CD4-positive, alpha-beta T cell treated with Interleukin-6 at 100 ng/mL for 8 hours (primary cell): ENCODE measurements at places on chromosomes 3 and 15.

DNA sequence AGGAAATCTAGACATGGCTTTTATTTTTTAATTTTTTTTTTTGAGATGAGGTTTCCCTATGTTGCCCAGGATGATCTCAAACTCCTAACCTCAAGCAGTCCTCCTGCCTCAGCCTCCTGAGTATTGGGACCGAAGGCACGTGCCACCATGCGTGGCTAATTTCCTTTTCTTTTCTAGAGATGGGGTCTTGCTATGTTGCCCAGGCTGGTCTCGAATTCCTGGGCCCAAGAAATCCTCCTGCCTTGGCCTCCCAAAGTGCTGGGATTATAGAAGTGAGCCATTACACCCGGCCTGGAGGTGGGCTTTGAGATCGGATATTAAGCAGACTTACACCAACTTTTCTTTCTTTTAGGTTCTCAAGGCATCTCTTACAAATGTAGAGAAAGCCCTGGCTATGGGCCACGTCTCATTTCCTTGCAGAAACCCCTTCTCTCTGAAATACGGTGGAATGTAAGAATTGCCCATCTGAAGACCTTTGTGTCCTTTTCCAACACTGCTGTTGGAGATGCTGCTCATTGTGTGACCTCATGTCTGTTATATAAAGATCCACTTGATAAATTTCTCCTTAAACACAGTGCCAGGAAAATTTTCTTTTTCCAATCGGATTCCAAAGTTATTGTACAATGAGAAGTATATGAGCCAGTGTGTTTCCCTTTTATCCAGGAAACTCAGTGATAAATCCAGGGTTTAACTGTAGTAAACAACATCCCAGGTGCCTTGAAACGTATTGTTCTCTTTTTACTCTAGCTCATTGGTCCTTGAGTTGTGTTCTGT is 36.8 kb upstream of the CFAP161 start:
- no peak for DNase-seq

DNA sequence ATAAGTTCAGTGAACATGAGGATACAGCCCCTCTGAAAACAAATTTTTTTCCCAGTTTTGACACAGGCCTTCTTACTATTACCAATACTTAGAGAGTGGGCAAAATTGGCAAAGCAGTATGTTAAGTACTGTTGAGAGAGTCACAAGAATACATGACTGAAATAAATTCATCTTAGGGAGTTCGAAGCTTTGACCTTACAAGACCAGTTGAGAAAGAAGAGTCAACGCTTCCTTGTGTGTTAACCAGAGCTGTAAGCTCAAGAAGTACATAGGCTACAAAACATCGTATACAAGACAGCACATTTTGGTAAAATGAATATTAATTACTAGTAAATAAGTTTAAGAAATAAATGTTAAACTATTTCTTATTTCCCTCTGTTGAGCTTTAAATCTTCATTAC is 164.4 kb upstream of the RORA start:
- no peak for DNase-seq

GRCh38 chr15:92149029-92149428 is 244.7 kb upstream of the ST8SIA2 start:
- DNase-seq, result no peak

- DNase-seq, result no peak
Measured at GRCh38 chr15:101675796-101676582, 23.8 kb upstream of the TM2D3 start.

DNA sequence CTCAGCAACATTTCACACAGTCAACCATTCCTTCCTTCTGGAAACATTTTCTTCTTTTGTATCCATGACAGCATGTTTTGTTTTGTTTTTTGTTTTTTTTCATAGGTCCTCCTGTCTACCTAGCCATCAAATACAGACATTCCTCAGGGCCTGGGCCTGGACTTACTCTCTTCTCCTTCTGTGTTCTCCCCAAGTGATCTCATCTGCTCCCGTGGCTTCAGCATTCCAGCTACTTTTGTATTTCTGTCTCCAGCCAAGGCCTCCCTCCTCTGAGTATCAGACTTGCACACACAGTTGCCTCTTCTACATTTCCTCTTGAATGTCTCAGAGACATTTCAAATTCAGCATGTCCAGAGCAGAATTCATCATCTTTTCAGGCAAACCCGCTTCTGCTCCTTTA is 82.4 kb downstream of the HCN4 start:
- no peak for DNase-seq

GRCh38 chr3:188439080-188439479 is 285.1 kb downstream of the LPP start:
- peak; percentile 54 for DNase-seq

GRCh38 chr15:100201376-100202280 is 140.1 kb downstream of the ADAMTS17 start:
- DNase-seq, result no peak

GRCh38 chr3:66756468-66757036 is 241.6 kb upstream of the KBTBD8 start:
- no peak for DNase-seq

- DNase-seq, result no peak
Measured at GRCh38 chr3:43432462-43432861, 146.1 kb downstream of the SNRK start.

GRCh38 chr15:62913246-62913645 is 129.3 kb upstream of the TPM1 start:
- DNase-seq, result no peak

DNA sequence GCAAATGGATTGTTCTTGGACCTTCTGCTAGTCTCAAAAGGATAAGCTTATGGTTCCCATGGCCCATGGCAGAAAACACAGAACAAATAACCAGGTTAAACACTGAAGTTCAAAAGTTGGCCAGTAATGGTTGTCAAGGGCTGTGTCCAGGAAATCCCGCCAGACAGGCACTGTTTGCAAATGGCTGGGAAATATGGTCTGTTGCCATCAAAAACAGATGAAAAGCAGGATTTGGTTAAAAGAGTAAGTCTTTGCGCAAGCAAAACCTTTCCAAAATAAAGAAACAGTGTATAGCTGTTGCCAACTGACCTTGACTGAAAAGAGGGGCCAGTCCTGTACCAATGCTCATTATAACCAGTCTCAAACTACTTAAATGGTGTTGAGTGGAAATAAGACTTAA is 58.6 kb downstream of the WWTR1 start:
- no peak for DNase-seq

DNA sequence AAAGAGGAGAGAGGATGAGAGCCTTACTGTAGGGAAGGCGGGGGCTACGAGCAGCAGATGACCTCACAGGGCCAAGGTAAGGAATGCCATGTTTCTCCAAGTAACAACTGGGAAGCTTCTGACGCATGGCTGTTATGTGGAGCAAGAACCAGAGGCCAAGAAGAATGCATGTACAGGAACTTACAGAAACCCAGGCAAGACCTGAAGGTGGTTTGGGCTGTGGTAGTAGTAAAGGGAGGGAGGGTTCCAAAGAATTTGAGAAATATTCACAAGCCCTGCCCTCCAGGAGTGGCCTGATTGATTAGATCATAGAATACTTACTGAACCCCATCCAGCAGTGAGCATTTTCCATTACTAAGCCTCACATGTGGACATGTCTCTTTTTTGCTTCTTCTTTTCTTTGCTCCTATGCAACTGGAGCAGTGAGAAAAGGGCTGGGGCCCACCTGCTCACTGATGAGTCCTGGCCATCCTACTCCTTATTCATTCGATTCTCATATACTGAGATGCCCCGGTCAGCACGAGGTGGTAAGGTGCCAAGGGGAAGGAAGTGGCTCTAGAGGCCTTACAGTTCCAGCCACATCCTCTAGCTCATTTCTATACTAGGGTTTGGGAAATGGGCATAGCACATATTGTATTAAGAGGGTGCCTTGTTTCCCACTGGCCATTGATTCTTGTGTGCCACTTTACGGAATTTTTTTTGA is 8.3 kb upstream of the SLC12A8 start:
- no peak for DNase-seq

DNA sequence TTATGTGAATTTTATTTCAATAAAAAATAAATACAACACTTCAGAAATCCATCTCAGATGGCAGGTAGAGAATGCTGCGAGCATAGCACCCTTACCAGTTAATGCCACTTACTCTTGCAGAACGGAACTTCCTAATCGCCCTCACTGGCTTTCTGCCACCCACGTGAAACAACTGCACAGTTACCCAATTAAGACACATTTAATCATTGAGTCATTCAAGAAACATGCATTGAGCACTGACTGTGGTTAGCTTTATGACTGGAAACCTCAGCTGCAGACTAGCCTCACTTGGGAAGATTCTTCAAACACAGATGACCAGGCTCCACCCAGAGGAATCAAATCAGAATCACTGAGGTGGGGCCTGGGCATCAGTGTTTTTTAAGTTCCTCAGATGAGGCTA is 5.6 kb upstream of the MFGE8 start:
- no peak for DNase-seq

DNA sequence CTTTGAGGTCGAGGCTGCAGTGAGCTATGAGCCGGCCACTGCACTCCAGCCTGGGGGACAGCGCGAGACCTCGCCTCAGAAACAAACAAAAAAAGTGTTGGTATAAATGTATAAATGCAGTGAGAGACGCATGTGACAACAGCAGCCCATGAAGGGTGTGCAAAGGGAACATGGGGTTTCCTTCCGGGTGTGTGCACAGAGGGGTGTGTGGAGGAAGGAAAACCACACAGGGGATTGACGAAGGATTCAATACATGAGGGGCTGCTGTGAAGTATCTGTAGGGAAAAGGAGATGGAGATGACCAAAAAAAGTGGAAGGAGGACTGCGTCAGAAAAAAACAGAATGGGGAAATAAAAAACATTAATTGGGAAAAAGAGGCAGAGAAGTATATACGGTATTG is 1.1 kb downstream of the MTFMT start:
- no peak for DNase-seq

DNA sequence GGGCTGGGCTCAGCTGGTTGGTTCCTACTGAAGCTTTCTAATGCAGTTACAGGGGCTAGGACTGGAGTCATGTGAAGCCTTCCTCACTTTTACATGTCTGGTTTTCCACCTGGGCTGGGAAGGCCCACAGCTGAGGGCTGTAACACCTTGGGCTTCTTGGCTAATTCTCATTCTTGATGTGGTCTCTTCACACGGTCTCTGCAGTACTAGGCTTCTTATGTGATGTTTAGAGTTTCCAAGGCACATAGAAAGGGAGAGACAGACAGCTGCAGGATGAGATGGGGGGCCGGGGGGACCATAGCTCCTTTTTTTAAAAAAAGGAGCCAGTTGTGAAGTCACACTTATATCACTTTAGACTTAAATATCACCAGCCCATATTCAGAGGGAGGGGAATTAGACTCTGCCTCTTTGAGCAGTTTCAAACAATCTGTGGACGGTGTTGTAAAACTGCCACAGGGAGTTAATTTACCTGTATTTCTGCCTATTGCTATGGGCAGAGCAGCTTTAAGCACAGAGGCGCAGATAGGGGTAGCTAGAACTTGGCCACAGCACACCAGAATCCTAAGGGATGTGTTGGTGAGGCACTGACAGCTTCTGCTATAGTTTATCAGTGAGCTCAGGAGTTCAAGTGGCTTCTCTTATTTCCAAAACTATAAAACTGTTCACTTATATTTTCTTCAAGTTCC is 46.7 kb downstream of the NKIRAS1 start:
- no peak for DNase-seq

DNA sequence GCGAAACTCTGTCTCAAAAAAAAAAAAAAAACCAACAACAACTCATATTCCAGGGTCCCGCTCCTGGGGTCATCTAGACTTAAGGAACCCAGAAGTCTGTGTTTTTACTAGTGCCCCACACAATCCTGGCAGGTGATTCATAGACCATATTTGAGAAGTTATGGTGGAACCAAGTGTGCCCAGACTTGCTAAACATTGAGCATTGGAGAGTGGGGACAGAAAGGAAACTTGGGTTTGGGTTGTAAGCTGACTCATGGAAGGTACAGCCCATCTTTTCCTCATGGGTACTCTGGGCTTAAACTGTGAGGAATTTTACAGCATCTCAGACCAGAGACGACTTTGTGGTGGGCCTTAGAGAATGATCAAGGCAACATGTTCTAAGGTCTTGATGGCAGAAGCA is 18.3 kb upstream of the IGF2BP2 start:
- no peak for DNase-seq

- no peak for DNase-seq
Measured at GRCh38 chr3:123621186-123621849, 36.5 kb upstream of the HACD2 start.

GRCh38 chr3:102521246-102521645 is 86.4 kb downstream of the ZPLD1 start:
- no peak for DNase-seq

DNA sequence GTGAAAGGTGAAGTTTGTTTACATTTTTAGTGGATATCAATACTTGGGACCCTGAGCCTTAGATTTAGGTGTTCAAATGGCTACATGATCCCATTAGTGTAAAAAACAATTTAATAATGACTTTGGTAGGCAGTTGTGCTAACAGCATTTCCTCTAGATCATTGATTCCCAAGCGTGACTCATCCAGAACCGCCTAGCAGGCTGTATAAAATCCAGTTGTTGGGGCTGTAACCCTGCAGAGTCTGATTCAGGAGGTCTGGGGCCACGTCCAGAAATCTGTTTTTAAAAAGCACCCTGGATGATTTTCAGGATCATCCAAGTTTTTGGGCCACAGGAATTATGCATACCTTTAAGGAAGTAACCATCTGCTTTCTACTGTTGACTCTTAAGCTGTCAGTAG is 156.4 kb downstream of the TP63 start:
- no peak for DNase-seq

GRCh38 chr3:74353039-74353438 is 261.4 kb downstream of the CNTN3 start:
- no peak for DNase-seq

GRCh38 chr3:50608278-50608677 is 3.3 kb downstream of the CISH start:
- no peak for DNase-seq

- DNase-seq, result no peak
Measured at GRCh38 chr3:124300416-124300815, 308.5 kb upstream of the ROPN1 start.

GRCh38 chr3:107660306-107660976 is 137.7 kb downstream of the BBX start:
- peak; percentile 9 for DNase-seq

DNA sequence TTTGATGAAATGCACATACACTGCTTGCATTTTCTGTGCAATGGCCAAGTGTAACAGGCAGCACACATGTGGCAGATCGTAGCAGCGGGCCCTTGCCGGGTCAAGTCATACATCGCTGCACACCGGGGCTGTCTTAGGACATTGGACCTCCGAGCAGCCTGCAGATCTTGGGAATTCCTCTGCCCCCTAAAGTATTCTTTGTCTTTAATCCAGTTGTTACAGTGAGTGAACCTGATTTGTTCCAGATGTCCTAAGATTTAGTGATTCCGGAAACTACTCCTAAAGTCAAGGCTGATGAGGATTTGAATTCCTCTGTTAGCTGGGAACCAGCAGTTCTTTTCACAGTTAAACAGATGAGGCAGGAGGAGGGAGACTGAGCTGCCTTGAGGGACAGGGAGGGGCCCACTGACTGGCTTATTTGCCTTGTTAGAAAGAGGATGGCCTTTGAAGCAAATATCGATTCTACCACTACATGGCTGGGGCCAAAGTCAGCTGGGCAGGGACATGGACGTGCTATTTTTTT is 190.7 kb upstream of the CTDSPL start:
- no peak for DNase-seq
